ENCODE measurements at places on chromosomes 3 and 15.

DNA sequence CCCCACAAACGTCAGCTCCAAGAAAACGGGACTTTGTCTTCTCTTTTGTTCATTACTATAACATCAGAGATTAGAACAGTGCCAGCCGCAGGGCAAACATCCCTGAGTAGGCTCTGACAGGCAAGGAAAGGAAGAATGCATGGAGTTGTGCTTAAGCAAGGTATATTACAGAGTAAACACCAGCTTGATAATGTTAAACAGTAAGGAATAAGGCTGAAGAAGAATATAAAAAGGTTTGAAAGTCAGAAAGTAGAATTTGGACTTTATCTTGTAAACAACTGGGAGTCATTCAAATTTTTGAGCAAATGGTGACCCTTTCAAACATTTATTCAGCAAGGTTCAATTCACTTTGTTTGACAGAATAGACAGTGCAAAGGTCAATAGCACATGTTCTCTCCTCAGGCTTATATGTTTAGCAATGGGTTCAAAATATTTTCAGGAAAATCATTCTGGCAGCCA, 11.0 kb downstream of the GABPB1 start:
- no peak for DNase-seq

GRCh38 chr15:100633763-100634075, 31.3 kb downstream of the ASB7 start:
- DNase-seq = no peak

DNA sequence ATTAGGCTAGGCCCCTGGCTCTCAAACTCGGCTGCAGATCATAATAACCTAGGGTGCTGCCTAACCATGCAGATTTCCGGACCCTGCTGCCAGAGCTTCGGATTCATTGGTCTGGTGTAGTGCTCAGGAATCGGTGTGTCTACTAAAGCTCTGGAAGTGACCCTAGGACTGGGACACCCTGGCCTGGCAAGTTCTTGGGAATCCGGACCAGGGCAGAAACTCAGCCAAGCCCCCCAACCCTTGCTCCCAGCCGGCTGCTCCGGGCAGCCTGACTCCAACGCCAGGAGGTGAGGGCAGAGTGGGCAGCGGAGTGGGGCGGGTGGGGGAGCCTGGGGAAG, 23.0 kb downstream of the IGDCC3 start:
- DNase-seq = no peak

GRCh38 chr15:100008258-100008657, 275.0 kb upstream of the LYSMD4 start:
- DNase-seq = no peak

DNA sequence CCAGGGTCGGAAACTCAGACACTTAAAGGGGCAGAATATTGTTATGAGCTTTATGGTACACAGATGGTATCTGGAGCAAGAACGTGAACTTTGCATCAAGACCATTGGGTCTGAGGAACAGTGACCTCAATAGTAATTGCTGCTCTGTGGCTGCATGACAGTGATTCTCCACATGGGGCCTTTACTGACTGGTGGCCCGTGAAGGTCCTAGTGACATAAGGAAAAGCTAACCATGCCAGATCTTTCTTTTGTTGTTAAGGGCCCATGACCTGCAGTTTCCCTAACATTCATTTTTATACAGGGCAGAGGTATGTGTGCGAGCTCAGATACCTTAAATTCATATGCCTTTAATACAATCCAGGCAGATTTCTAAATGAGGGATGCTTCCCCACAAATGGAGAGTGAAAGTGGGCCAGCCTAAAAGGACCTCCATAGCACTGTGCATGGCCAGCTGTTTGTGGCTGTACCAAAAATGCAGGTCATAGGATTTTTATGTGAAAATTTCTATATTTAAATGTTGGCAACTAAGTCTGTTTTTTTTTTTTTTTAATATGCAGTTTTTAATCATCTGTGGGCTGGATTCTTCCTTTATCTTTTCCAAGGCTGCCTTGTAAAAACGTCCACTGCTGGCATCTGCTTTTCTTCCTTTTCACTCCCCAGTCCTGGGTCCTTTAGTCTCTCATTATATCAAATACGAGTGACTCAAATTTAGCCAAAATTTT, 188.0 kb upstream of the IL12A start:
- DNase-seq = no peak

DNA sequence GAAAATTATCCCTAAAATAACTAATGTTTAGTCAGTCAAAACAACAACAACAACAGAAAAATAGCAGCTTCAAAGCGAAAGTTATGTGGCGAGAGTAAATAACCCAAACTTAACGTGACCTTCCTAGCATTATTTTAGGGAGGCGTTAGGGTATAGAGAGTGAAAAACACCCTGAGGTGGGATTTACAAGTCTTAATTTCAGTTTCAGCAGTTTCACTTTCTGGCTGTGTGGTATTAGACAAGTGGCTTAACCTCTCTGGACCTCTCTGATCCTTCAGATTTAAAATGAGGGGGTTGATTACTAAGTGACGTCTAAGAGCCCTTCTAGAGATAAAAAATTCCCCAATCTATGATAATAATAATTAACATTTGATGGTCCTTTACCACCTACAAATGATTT, 291.2 kb downstream of the ZBTB20 start:
- DNase-seq = no peak

- peak; percentile 10 for DNase-seq
Observed at GRCh38 chr3:95172164-95172943, 1109.5 kb downstream of the NSUN3 start.

- DNase-seq = no peak
Observed at GRCh38 chr15:35170207-35170606, 85.1 kb upstream of the NANOGP8 start.

DNA sequence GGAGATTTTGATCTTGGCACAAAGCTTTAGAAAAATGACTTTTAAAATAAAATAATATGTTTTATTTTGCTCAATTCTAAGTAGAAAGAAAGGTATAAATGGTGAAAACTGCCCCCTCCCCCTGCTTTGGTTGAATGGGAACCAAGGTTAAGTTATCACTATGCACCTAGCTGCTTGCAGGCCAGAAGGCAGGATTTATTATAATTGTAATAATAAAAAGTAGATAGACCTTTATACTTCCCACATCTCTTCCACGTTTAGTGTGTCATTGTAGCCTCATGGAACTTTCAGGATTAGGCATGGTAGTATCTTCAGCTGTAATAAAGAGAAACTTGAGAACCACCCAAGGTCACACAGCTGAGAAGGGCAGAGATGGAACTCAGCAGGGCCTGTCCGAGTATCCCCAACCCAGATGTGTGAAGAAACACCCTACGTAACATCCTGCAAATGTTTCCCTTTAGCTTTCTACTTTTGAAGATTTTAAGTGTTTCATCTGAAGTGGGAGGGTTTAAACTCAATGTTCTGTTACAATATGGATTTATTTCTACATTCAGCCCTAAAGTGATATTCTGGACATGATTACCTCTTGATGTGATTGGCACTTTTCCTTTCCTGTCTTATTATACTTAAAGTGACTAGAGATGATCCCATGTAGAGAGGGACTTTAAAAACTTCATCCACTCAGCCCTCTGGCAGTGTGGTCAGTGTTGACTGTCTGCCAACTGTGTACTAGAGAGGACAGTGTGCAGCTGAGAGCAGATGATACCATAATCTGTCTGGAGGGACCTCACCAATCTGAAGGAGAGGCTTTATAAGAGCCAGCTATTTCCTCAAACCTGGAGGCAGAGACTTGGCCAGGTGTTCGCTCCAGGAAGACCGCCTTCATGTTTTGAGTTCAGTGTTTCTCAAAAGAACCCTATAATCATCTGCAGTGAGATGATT, 282.5 kb upstream of the TRIM42 start:
- no peak for DNase-seq

DNA sequence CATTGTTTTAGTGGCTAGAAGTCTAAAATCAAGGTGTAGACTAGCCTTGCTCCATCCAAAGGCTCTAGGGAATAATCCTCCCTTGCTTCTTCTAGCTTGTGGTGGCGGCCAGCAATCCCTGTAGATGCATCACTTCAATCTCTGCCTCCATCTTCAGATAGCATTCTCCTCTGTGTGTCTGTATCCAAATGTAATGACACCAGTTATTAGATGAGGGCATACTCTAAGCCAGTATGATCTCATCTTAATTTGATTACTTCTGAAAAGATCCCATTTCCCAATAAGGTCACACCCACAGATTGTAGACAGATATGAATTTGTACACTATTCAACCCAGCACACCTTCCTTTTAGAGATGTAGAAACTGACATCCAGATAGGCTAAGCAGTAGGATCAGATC, 334.5 kb upstream of the KCNMB2 start:
- no peak for DNase-seq

DNA sequence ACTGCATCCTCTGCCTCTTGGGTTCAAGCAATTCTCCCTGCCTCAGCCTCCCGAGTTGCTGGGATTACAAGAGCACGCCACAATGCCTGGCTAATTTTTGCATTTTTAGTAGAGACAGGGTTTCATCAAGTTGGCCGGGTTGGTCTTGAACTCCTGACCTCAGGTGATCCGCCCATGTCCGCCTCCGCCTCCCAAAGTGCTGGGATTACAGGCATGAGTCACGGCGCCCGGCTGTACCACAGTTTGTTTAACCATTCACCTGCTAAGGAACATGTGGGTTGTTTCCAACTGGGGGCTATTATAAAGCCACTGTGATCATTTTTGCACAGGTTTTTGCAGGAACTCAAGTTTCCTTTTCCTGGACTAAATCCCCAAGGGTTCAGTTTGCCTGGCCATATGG, 123.2 kb upstream of the RAP2B start:
- DNase-seq = no peak

GRCh38 chr15:48631176-48631770, 14.2 kb downstream of the FBN1 start:
- DNase-seq = peak; percentile 20

GRCh38 chr15:60004846-60005351, 788 bp downstream of the FOXB1 start:
- DNase-seq = peak; percentile 76

GRCh38 chr3:34248352-34248751, 449.9 kb downstream of the PDCD6IP start:
- no peak for DNase-seq

DNA sequence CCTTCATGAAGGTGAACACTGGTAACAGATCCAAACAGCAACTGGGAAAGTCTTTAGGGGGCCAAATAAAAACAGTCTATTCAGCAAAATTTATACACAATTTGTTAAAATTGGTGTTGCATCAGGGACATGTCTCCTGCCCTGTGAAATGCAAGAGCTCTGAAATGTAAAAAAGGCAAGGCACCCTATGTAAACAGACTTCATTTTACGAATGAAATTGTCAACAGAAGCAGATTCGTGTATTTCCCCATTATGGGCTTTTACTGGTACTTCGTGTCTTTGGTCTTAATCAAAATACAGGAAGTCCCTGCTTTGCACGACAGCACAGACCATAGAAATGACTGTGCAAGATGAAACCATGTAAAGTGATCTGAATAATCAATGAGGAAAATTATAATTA, 127.3 kb upstream of the THBS1 start:
- no peak for DNase-seq

DNA sequence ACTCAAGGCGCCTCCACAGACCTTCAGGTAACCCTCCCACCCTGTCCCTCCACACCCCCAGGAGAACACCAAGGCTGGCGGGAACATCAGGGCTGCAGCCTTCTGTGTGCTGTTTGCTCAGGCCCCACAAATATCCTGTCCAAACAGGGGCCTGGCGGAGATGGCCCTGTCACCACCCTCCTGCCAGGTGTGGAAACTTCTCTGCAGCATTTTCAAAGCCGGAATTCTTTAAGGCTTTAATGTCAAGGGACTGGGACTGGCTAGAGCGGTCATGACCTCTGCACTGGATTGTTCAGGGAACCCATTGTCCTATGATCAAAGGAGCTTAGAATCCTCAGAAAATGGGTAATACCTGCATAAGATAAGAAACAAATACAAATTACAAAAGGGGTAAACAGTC, 46.6 kb downstream of the FBLN2 start:
- peak; percentile 9 for DNase-seq

DNA sequence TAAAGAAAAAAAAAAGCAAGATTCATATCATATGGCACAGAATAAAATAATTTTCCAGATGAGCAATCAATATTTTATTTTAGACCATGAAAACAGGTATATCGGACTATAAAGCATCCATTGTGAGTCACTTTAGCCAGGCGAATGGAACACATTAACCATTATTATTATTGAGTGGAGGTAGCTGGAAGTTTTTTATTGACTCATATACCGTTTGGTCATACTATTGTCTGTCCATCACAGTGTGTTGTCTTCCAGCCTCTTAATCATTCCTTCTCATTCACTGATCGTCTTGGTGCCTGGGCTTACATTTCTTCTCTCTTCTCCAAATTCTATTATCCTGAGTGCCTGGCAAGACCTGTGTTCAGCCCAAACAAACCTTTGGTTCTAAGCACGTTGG, 634.8 kb downstream of the MECOM start:
- no peak for DNase-seq

DNA sequence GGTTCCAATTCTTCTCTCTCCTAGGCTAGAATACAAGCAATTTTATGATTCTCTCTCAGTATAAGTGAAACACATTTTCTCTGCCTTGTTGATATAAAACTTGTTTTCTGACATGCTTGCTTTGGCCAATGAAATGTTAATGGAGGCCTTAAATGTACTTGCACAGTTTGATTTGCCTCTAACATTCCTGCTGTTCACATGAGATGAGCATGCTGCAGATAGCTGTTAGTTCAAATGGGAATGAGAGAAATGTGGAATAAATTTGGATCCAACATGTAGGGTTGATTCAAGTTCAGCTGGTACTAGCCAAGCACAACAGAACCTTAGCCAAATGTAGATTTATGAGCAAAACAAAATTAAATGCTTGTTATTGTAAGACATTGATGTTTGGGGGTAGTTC, 32.6 kb upstream of the FHIT start:
- no peak for DNase-seq

DNA sequence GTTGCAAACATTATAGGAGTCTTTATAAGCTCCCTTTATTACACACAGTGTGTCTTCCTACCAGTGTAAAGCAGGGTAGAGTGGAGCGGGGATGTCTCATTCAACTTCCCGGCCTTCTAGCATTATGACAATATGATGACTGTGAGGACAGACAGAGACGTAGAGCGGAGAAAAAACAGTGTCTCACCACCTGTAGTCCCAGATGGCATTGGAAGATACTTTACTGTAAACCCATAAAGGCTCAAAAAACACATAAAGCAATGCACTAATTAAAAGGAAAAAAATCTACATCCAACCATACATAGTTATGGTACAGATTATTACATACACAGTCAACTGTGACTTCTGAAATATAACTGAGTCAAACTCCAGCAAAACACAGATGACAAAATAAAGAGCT, 383.7 kb downstream of the MAGI1 start:
- no peak for DNase-seq

- DNase-seq = no peak
Observed at GRCh38 chr15:90553248-90553745, 23.6 kb downstream of the CRTC3 start.

- no peak for DNase-seq
Observed at GRCh38 chr3:183558495-183558894, 3.0 kb upstream of the KLHL6 start.

DNA sequence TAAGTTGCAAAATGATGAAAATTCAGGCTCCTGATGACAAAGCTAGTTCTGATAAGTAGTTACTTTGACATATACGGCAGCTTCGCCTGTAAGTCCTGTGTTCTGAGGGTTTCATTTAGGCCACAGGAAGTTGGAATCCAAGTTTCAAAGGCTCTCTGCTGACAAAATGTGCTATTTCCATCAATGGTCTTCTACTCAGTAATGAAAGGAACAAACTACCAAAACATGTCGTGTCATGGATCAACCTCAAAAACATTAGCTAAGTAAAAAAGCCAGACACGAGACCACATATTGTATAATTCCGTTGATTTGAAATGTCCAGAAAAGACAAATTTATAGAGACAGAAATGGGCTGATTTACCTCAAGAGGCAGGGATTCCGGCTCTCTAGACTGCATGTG, 22.5 kb downstream of the NGRN start:
- DNase-seq = no peak

- no peak for DNase-seq
Observed at GRCh38 chr3:85516146-85516545, 557.4 kb downstream of the CADM2 start.
